CD4-positive, alpha-beta T cell treated with Interleukin-17A for 4 hours (primary cell): ENCODE measurements at places on chromosomes 13 and 19.

DNA sequence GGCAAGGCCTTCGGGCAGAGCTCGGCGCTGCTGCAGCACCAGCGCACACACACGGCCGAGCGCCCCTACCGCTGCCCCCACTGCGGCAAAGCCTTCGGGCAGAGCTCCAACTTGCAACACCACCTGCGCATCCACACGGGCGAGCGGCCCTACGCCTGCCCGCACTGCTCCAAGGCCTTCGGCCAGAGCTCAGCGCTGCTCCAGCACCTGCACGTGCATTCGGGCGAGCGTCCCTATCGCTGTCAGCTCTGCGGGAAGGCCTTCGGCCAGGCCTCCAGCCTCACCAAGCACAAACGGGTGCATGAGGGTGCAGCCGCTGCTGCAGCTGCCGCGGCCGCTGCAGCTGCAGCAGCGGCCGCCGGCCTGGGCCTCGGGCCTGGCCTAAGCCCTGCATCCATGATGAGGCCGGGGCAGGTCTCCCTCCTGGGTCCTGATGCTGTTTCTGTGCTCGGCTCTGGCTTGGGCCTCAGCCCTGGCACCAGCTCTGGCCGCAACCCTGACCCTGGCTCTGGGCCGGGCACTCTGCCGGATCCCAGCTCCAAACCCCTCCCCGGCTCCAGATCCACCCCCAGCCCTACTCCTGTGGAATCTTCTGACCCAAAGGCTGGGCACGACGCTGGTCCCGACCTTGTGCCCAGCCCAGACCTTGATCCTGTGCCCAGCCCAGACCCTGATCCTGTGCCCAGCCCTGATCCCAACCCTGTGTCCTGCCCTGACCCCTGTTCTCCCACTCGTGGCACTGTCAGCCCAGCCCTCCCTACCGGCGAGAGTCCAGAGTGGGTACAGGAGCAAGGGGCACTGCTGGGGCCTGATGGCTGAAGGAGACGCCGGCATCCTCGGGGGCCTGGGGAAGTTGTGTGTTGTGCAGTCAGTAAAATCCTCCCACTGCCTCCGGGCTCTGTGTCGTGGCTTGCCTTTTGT is 2.0 kb upstream of the MCOLN1 start:
- DNase-seq: no peak

DNA sequence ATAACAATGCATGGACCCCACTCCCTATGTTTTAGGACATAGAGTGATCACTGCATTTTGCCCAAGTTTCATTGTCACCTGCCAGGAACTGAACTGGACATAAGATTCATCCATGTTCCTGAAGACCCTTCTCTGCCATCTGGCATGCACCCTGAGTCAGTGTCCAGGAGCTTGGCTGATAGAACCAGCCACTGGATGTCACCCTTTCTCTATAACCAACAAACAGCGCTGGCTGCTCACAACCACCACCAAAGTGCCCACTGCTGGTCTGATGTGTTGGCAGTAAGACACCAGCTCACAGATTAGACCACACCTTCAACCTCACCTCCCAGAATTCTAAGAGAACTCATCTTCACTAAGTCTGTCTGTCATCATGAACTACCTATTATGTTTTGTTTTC is 333.4 kb downstream of the ITGBL1 start:
- DNase-seq: no peak

DNA sequence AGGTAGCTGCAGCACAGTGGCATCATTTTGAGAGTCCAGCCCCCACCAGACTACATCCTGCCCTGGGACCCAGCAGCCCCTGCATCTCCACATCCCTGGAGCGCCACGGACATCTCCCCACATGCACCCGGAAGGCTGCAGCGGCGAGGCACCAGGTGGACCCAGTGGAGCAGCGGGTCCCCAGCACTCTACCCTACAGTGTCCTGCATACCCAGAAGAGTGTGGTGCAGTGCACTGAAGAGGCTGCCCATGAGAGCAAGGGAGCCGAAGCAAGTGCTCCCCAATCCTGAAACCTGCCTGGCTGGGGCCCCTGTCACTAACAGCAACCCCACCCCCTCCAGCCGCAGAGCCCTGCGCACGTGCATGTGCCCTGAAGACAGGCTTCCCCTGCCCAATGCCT is 21.3 kb upstream of the SLC7A9 start:
- no peak for DNase-seq

- no peak for DNase-seq
Measured at GRCh38 chr19:53519446-53519845, 18.5 kb upstream of the ZNF331 start.

GRCh38 chr13:37613236-37613635 is 14.7 kb upstream of the POSTN start:
- no peak for DNase-seq

- no peak for DNase-seq
Measured at GRCh38 chr13:87872813-87873212, 201.6 kb downstream of the SLITRK5 start.
